AG09319 (cell line): ENCODE measurements at places on chromosomes 6 and 20.
A peak's percentile ranks its signal among the peaks of the same experiment; 100 is the strongest.

- peak; percentile 39 for DNase-seq
These were observed 9.9 kb upstream of the FAM50B start for GRCh38 chr6:3838992-3839867.

GRCh38 chr6:159446340-159446739, 246.7 kb downstream of the SOD2 start:
- no peak for DNase-seq

DNA sequence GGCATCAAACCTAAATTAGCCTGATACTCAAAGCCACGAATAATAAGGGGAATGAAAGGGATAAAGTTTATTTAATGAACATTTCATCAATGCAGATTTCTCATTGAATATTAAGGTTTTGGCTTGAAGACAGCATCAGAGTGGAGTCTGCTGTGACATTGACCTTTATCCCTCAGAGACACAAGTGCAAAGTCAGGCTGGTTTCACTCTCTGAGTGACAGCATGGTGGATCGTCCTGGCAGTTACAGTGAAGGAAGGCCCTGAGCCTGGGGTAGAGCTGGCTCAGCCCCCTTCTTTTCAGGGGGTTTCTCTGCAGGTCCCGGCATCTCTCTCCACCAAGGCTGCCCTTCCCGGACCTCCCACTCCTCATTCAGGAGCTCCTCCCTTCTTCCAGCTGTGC, 503.1 kb downstream of the PREX1 start:
- DNase-seq, result no peak

DNA sequence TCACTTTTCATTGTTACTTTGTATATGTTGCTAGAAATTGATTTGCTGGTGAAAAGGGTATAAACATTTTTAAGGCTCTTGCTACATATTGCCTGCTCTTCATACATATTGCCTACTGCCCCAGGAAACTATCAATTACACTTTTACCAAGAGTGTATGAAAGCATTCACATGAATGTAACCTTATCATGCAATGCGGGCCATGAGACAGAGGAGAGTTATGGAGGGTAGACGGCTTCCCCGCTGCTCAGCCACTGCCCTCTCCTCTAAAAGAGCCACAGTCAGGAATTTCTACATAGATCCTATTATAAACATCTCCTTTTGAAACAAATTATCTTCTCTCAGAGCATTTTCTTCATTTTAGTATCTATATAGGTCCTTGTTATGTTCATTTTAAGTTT, 264.4 kb downstream of the ESR1 start:
- DNase-seq, result no peak

DNA sequence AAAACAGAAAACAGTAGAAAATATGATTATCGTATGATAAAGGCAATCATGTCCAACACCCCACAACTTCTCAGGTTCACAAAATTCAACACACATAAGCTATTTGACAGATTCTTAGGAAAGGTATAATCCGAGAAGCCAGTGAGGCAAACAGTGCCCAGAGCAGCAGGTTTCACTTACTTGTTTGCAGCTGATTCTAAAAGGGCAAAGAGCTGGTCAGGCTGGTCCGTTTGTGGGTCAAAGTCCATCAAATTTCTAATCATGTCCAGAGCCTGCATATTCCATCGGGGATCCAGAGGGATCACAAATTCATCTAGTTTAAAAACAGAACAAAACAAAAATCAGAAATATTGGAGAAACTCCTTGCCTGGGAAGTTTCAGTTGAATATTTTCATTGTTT, 69.8 kb upstream of the LYRM2 start:
- DNase-seq, result no peak
